ENCODE measurements at places on chromosomes 7 and 10. TPM values are rescaled to one million over a fixed set of nuclear protein-coding genes. Genes with fewer than 3 reads are reported as not detected.

DNA sequence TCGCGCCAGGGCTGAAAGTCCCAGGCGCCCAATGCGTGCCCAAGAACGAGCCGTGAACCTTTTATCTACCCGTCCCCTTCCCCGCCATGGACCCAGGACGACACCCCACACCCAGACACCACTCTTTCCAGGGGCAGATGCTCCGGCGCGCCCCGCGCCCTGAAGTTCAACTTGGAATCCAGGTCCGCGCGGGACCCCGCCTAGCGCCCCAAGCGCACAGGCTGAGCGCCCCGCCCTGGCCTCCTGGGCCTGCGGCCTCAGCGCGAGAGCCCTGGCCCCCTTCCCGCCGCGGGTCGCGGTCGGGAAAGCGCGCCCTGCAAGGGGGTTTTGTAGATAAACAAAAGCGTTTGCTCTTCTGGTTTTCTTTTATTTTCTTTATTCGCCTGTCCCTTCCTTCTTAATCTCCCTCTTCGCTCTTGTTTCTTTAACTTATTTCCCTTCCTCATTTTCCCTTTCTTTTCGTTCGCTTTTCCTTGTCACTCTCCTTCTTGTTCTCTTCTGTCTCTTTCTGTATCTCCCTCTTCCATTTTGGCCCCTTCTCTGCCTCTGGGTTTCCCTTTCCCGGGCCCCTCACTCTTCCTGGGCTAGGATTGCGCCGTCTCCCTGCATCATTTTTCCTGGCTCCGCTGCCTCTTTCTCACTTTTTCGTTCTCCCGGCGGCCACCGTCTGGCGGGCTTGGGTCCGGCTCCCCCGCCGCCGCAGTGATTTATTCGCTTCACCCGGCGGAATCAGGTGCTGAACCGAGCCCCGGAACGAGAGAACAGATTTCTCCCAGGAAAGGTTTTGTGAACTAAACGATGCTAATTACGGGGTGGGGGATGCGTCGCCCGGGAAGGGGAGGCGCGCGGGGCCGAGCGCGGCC, 15.3 kb upstream of the PAX2 start:
- DNase-seq = peak; percentile 76

DNA sequence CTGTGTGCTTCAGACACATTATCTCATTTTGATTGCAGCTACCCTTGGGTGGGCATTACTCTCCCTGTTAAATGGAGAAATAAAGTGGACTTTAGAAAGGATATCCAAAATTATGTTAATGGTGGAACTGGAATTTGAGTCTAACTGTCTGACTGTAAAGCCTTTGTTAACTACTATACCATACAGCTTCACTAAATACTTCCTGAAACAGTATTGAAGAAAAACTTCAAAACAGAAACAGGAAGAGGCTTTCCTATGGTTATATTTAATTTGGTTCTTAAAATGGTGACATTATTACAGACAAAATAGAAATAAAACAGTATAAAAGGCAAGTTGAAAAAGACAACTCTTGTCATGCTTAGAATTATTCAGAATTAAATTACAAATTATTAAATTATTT, 25.0 kb downstream of the SPAG6 start:
- DNase-seq = no peak

- no peak for DNase-seq
Measured at GRCh38 chr10:119116326-119116951, 12.5 kb downstream of the DENND10 start.

DNA sequence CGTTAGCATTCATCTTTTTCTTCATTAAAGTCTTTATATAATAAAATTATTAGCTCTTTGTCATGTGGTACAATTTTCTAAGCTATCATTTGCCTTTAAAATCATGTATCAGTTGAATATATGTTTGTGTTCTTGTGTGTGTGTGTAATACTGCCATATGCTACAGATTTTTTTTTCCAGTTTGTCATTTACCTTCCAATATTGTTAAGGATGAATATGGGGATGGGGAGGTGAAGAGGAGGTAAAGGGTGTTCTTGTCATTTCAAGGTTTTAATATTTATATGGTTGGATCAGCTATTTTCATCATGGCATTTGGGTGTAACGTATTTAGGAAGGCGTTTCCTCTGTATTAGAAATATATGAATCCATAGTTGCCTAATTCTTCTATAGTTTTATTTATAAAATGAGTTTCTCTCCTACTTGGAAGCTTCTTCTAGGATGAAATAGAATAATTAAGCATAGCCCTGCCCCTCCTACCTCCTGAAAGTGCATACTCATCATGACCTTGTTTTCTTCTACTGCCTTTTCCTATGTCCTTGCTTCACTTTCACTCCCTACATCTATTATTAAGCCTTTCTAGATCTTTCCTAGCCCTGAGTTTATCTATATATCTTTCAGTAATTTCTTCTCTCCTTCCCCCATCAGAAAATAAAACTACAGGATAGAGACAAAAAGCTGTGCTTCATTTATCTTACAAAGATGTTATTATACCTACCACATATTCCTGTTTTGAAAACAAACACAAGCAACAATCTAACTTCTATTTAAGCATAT, 25.1 kb downstream of the RAB18 start:
- DNase-seq = no peak

DNA sequence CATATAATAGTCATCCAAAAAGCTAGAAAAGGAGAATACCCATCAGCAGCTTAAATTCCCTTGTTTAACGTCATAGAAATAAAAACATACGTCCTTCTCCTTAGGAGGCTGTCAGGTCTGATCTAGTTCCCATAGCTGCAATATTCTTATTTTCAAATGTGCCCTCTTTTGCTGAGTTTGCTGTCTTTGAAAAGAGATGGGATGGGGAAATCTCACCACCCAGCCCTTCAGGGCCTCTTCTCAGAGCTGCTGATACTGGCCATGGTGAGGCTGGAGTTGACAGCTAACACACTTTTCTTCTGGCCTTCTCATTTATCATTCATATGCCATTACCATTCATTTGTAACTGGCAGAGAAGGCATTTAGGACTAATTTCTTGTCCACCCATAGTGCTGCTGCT, 5.1 kb upstream of the PCGF5 start:
- DNase-seq = no peak

DNA sequence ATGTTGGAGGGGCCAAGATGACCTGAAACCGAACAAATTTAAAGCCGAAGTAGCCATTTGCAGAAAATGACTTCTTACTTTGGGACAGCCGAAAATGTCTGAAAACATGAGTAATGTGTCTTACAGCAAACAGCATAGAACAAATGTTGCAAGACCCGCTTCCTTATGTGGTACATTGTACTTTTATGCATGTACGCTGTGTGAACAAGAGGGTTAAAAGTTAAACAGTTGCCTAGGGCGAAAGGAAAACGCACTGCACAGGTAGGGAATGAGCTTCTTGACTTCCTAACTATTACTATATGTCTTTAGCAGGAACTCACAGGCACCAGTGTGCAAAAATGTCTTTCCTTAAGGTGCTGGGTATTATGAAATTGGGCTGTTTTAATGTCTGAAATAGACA, 303.5 kb upstream of the MGMT start:
- DNase-seq = no peak

LMOD2 gene
- total RNA-seq = not detected

- DNase-seq = peak; percentile 76
Measured at GRCh38 chr7:2821161-2821841, 22.8 kb downstream of the GNA12 start.

TMEM270 gene
- total RNA-seq = not detected

GRCh38 chr10:75097666-75098285, 13.7 kb upstream of the SAMD8 start:
- DNase-seq = peak; percentile 80

DNA sequence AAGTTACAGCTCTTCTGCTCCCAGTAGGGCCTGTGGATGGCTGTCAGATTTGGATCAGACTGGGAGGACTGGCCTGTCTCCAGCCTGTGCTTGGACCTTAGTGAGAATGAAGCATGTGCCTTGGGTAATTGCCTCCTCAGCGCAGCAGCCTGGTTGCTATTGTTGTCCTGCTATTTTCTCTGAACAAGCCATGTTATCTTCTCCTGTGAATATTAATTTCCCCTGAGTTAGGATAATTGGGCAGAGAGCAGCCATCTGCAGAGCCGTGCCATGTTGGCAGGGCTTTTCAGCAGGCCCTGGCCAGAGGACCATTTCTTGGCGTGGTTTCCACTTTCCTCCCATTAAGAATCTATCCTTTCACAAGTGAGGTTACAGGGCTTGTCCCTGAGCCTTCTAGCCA, 497.3 kb downstream of the SORCS3 start:
- DNase-seq = no peak

PDE6C gene
- total RNA-seq = not detected

- DNase-seq = no peak
Measured at GRCh38 chr7:74032191-74032490, 4.2 kb downstream of the ELN start.

DNA sequence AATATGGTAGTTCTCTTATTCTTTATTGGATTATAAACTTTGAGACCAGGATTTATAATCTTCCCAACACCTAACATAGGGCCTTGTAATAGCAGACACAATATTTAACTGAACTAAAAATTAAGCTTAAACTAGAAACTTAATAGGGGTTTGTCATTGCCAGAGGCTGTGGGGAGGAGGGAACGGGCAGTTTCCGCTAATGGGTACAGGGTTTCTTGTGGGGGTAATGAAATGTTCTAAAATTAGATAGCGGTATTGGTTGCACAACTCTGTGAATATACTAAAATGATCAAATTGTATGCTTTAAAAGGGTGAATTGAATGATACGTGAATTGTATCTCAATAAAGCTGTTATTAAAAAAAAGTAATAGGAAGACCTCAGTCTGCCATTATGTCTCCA, 45.4 kb downstream of the NT5C2 start:
- DNase-seq = no peak

ADAM22 gene
- 10.9 TPM for total RNA-seq

ARID5B gene
- total RNA-seq = 2.2 TPM

DNA sequence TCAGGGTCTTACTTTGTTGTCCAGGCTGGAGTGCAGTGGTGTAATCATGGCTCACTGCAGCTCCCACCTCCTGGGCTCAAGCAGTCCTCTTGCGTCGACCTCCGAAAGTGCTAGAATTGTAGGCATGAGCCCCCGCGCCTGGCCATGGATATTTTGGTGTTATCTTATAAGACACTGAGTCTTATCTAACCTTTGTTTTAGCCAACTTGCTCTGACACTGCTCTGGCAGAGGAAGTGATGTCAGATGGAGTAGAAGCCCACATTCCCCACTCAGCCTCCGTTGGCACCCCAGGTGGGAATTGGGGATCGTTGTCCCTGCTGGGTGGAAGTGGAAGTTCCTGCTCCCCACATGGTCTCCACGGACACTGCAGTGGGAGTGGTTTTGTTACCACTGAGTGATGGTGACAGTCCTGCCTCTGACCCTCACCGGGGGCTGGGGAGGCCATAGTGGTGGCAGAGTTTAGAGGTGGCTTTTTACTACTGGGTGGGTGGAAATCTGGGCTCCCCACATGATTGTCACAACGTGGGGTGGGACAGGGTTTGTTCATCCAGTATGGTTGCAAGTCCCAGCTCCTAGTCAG, 98.9 kb downstream of the ANKRD61 start:
- no peak for DNase-seq

DNA sequence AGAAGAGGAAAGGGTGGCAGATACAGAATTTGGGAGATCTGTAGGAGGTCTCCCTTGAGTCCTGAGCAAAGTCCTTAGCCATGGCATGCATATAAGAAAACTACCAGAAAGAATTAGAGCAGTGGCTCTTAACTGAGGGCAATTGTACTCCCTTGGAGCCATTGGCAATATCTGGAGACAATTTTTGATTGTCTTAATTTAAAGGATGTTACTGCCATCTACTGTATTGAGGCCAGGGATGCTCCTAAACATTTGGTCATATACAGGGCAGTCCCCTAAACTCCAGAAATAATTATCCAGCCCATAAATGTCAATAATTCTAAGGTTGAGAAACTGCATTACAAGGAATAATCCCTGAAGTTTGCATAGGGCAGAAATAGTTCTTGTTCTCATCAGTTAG, 136.4 kb upstream of the ODAD2 start:
- DNase-seq = no peak

DNA sequence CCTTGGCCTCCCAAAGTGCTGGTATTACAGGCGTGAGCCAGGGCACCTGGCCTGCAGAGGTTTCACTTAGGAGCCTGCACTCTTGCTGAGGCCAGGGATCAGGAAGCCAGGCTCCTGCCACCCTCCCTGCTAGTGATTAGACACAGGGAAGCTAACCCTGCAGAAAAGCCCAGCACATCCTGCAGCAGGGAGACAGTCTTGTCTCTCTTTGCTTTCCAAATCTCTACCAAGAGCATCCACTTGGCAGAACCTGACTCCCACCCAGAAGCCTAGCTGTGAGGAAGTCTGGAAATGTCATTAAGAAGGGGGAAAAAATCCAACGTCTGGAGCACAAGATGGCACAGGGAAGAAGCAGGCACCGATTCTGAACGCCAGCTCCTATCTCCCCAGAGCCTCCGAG, 8.0 kb upstream of the FAM171A1 start:
- peak; percentile 51 for DNase-seq

- no peak for DNase-seq
Measured at GRCh38 chr10:72729528-72729927, 37.6 kb downstream of the MCU start.

METTL27 gene
- 24.2 TPM for total RNA-seq

DNA sequence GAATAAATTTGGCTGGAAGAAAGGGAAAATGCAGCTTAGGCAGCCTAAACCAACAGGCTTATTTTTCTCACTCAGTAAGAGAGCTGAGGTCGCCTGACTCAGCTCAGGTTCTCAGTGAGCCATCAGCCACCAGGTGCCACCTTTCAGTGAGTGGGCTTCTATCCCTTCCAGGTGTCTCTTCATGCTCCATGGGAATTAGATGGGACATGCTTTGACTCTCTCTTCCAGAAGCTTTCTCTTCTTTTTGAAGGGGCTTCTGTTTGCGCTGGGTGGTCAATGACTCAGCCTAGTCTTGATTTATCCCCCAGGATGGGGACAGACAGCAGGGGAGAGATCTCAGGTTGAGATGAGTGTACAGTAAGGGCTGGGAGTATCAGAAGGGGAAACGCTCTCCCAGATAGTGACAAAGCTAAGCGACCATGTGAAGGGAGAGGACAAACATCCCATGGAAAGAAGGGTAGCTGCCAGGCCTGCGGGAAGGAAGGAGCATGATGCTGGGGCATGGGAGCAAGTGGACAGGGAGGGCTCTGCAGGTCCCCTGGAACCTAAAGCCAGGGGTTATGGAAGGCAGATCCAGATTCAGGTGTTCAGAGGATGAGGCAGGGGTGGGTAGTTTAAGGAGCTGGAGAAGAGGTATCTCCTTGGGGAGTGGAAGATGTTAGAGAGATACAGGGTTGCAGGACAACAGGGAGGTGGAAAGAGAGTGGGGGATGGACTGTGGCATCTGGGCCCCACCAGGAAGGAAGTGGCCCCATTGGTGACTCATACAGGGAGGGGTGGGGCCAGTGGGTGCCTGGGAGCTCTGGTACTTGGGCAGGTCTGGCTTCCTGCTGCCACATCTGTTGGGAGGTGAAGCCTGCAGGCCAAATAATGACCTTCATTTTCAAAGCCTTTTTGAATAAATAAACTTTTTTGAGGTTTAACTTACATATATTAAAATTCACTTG, 32.5 kb downstream of the OGDH start:
- peak; percentile 66 for DNase-seq

DNA sequence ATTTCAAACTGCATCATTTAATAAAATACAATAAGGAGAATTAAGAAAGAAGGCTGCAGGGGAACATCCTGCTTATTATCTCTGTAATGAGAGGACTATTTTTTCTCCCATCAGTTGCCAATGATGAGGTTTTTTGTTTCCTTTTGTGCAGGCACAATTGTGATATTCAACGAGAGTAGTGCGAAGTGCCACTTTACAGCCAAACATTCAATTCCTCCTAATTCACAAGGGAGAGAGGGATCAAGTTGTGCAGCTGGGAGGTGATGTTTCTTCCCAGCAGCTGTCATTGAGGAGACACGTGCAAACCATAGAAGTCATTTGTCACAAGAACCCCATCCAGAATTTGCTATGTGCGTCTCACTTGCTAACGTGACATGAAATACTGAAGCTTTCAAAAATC, 81.6 kb upstream of the ICA1 start:
- DNase-seq = no peak

- DNase-seq = no peak
Measured at GRCh38 chr7:127678947-127679346, 27.0 kb downstream of the SND1 start.

Measured in endodermal cell (in vitro differentiated cells).